HFFc6 (cell line): ENCODE measurements at places on chromosomes 6 and 20.

GRCh38 chr6:155154158-155154830 is 109.5 kb upstream of the CLDN20 start:
- peak; percentile 94 for DNase-seq

DNA sequence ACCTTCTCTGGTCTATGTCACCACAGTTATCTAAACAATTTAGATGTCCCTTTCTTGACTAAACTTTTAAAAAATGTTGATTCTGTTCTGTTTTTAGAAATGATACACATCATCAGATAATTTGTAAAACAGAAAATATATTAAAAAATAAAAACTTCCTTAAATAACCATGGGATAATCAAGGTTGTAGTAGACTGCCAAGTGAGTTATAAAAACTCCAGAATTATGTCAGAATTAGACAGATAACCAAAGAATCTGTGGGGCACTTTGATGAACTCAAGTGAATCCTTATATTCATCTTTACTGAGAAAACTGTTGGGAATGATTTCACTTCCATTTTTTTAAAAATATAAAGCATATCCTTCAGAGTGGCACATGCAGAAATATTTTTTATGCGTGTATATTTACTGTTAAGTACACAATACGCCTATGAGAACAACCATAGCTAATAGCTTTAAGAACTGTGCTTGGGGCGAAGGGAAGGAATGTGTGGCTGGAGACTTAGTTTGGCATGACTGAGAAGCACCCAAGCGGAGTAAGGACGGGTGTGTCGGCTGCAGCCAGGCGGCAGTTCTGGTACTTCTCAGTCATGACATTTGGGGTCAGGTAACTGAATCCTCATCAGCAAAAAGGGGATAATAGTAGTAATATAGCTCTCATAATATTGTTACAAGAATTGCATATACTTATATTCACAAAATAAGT is 604.7 kb upstream of the CITED2 start:
- no peak for DNase-seq

GRCh38 chr6:156347246-156347645 is 429.9 kb upstream of the ARID1B start:
- DNase-seq: no peak

DNA sequence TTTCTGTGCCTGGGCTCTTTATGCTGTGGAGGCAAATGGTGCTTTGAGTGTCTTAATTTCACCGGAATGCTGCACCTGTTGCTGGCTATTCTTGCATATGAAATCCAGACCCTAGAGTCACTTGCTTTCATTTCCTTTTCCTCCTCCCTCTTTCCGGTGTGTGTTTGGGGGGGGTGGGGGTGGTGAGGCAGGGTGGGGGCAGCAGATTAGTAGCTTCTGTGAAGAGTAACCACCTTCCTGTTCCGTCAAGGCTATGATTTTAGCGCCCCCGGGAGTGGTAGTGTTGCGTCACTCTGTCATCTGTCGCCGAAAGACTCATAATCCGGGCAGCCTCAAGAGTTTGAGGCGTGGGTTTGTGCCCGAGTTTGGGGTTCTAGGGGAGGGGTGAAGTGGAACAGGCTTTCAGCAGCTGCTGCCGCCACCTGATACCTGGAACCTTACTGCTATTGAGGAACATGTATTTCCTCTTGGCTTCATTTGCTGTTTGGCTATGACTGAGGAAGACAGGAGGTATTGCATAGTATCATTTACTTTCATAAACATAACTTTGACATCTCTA is 49.1 kb downstream of the UTRN start:
- DNase-seq: no peak

DNA sequence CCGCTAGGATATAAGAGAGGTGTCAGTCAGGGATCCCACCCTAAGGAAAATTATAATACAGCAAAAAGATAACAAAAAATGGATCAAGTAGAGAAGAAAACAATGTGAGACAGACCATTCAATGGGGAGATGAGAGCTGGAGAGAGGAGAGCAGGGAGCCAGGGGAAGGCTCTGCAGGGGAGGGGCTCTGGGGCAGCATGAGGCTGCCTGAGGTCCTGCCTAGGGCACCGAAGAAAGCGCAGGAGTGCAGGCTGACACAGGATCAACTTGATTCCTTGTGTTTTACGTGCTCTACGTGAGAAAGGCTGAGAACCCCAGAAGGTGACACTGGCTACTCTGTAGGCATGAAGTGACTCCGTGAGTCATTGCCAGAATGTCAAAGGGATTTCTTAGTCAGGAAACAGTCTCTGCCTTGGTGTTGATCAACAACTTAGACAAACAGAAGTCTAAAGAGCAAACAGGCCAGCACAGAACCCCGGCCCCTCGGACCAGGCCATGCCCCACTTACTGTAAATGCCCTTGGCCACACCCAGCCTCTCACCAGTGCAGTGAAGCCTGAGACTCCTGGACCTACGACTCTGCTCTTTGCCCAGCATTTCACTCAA is 290.1 kb upstream of the PRDM1 start:
- peak; percentile 15 for DNase-seq

- no peak for DNase-seq
Measured at GRCh38 chr20:38963745-38964144, 1.6 kb downstream of the DHX35 start.

DNA sequence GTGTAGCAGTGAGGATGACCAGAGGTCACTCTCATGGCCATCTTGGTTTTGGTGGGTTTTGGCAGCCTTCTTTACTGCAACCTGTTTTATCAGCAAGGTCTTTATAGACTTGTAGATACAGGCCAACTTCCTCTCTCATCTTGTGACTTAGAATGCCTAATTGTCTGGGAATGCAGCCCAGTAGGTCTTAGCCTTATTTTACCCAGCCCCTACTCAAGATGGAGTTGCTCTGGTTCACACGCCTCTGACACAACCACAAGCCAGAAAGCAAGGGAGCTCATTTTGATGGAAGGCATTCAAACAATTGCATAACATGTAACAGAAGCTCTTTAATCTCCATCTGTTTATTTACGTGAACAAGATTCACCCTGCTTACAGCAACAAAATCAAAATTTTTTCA is 492.0 kb upstream of the SULF2 start:
- no peak for DNase-seq

- no peak for DNase-seq
Measured at GRCh38 chr6:106766201-106766600, 136.8 kb downstream of the QRSL1 start.

- no peak for DNase-seq
Measured at GRCh38 chr20:59698598-59698997, 94.3 kb downstream of the PHACTR3 start.

- DNase-seq: no peak
Measured at GRCh38 chr6:97689078-97689754, 406.2 kb upstream of the MMS22L start.

- DNase-seq: no peak
Measured at GRCh38 chr6:158437571-158437970, 122.3 kb upstream of the TMEM181 start.

DNA sequence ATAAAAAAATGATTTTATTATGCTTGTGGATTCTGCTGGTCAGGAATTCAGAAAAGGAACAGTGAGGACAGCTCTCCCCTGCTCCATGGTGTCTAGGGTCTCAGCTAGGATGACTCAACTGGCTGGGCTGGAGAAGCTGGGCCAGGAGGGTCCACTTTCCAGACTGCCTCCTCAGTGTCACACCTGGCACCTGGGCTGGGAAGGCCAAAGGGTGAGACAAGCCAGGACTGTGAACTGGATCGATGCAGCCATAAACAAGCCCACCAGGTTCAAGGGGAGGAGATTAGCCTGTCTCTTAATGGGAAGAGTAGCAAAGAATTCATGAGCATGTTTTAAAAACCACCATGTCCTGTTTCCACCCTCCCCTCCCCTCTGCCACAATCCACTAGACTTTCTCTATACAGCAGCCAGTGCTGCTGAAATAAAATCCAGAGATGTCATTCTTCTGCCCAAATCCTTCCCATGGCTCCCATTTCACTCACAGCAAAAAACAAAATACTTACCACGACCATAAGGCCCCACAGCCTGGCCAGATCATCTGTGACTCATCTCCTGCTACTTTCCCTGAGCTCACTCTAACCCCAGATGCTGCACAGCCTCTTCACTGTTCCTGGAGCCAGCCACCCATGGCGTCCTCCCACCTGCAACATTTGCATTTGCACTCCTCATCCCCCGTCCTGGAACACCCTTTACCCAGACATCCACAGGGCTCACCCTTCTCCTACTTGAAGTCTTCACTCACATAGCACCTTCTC is 13.8 kb downstream of the SPTLC3 start:
- DNase-seq: no peak

DNA sequence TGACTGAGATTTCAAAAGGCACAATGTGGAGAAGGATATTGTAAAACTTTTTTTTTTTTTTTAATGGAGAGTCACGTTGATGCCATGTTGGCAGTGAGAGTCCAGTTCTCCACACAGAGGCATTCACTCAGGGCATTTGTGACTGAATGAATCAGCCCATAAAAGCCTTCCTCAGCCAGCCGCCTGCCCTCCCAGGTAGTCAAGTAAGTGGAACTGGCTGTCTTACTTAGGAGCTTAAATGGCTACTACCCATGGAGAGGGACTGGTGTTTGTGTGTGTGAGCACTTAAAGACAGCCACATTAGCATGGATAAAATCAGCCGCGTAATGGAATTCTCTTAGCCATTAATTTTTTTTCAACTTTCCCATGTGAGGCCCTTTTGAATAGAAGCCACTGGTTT is 12.6 kb downstream of the AAR2 start:
- DNase-seq: no peak

- DNase-seq: no peak
Measured at GRCh38 chr6:53464483-53464882, 80.4 kb downstream of the GCLC start.

DNA sequence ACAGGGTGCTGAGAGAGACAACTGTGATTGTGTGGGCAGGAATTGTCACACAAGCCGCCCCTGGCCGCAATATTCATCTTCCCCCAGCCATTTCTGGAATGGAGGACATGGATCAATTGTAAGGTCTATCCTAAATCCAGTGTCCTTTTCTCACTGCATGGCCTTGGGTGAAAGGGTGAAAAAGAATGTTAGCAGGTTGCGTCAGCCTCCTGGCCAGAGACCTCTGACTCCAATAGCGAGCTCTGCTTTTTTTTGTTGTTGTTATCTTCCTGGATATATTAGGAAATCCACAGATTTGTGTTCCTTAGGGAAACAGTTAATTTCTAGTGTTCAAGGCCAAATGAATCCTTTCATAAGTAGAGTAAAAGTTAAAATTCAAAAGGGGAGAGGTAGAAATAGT is 47.1 kb upstream of the CD83 start:
- no peak for DNase-seq

- DNase-seq: no peak
Measured at GRCh38 chr6:108561742-108562502, 1.2 kb downstream of the FOXO3 start.

- no peak for DNase-seq
Measured at GRCh38 chr6:31171931-31172905, 1.7 kb upstream of the POU5F1 start.

- no peak for DNase-seq
Measured at GRCh38 chr20:63129991-63130657, 85.8 kb downstream of the YTHDF1 start.

DNA sequence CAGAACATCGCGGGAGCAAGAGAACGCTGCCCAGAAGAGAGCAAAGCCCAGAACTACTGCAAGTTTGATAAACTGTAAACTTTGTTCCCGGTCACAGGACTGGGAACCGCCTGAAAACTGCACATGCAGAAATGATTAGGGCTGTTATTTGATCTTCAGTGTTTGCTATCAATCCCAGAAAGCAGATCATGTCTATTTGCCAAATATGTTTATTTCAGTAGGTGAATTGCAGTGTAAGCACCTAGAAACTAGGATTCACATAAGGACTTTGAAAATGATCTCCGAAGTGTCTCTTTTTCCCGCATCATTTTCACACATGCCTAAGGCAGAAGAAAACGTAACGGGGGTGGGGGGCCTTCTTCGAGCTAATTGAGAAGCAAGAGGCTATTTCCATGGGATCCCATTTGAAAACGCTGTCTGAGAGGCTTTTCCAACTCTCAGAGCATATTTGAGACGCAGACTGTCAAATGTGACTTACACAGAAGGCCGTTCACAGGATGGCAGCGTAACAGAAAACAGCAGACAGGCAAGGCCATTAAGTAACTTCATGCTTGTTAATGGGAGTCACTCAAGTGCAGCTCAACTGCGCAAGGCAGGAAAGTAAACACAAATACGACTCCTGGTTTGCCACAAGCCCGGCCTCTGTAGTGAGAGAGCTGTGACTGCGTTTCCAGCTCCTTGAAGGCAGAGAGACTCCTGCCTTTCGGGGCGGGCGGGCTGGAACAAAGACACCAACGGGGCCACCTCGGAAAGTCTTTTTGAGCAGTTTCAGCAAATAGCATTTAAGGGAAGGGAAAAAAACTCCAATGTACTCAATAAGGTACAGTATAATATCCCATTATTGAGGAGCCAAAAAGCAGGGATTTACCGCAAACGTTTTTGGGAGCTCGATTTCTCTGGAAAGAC is 144.7 kb upstream of the ZNF217 start:
- DNase-seq: peak; percentile 87

DNA sequence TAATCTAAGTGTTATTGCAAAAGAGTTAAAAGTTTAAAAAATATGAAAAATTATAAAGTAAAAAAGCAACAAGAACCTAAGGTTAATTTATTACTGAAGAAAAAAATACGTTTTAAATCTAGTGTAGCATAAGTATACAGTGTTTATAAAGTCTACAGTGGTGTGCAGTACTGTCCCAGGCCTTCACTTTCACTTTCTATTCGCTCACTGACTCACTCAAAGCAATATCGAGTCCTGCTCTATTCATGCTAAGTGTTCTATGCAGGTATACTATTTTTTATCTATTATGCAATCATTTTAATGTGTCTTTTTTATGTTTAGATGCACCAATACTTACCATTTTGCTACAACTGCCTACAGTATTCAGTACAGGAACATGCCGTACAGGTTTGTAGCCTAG is 113.0 kb downstream of the MANEA start:
- DNase-seq: no peak

DNA sequence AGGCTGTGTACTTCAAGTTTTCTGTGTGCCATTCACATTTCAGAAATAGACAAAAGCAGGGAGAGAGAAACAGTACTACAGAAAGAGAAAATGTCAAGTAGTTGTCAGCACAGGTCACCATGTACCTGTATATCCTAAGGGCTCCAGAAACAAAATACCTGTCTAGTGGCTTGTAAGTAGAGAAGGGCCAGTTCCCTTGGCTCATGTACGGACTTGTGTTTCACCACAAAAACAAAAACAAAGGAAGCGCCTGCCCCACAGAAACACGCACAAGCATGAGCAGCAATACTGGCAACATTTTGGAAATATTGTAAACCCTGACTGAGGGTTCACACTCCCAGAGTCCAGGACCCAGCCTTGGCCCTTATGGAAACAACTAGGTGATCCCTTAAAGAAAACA is 44.3 kb downstream of the CNKSR3 start:
- DNase-seq: no peak

DNA sequence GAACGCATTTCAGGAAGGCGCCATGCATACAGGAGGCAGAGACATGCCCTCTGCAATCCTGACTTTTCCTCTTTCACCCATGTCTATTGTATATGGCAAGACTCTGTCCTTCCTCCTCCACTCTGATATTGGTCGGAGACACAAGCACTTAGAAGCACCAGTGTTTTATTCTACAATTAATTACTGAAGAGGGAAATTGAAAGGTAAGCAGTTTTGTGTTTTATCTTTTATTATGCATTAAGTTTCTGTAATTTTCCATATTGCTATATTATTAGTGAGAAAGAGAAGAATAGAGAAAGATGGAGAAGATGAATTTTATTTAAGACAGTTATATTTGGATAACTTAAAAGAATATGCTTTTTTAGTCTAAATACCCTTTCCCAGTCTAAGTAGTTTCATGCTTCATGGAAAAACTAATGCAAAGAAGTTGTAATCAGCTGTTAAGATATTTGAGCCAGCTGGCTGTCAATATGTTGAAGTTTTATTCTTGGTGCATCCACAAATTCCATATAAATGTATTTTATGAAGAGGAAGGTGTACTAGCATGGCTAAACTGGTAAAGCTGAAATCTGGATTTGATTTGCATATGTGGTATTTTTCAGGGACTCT is 13.6 kb downstream of the ARID1B start:
- DNase-seq: no peak
